ENCODE measurements at places on chromosomes 7 and 10.

DNA sequence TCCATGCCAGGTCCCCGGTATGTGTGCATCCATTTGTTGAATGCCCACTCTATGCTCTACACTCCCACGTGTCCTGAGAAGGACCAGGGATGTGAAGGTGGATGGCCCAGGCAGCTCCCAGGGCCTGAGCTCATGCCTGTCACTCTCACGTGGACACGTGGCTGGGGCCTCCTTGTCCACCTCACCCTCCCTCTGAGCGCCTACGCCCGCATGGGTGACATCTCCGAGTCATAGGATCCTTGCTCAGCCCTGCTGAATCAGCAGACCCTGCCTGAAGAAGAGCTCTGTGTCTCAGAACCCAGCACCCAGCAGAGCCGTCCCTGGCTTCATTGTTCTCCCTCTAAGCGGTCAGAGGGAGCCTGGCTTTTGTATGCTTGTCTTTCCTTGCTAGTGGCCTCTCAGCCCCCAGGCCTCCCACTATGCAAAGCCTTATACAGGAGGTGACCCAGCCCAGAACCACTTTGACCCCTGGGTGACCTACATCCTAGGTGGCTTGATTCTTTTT is 107.9 kb upstream of the PPIF start:
- peak; percentile 5 for DNase-seq

GRCh38 chr7:111741811-111742240 is 179.5 kb upstream of the IMMP2L start:
- peak; percentile 21 for DNase-seq

DNA sequence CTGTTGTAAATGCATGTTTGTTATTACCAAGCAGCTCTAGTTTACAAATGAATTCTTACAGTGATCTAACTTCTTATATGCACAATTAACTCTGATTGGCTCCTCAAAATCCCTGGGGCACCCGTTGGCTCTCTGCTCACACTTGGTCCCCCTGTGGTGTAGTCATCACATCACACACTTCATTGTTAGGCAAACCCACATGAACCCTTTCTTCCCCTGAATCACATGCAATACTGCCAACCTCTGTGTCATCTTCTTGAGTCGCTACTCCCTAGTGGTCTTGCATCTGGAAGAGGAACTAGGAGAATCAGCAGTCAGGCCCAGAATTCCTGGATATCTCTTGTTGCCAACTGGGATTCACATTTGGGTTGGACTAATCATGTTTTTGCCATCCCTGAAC is 73.1 kb downstream of the CD36 start:
- no peak for DNase-seq

GRCh38 chr7:30650421-30650808 is 31.8 kb downstream of the CRHR2 start:
- DNase-seq = no peak

- DNase-seq = no peak
Measured at GRCh38 chr10:75679536-75679935, 248.1 kb downstream of the LRMDA start.

- DNase-seq = no peak
Measured at GRCh38 chr7:94250987-94251386, 143.7 kb upstream of the COL1A2 start.

Data from activated naive CD4-positive, alpha-beta T cell treated with Interleukin-2 at 50 U/mL for 16 hours (primary cell).